ENCODE measurements at places on chromosomes 7 and 10. TPM values are rescaled to one million over a fixed set of nuclear protein-coding genes. Genes with fewer than 3 reads are reported as not detected.

SPDYE9 gene
- total RNA-seq, result not detected

CALML5 gene
- total RNA-seq, result 0.79 TPM

FAM25C gene
- not detected for total RNA-seq

PLEKHA1 gene
- 35.3 TPM for total RNA-seq

EPO gene
- not detected for total RNA-seq

HOXA4 gene
- not detected for total RNA-seq

PDSS1 gene
- total RNA-seq, result 6.1 TPM
